A549 treated with ZK216348 at 1 μM for 4 hours (cell line): ENCODE measurements at places on chromosomes 4 and X. TPM values are rescaled to one million over a fixed set of nuclear protein-coding genes. Genes with fewer than 3 reads are reported as not detected.

Gene AMBN
- total RNA-seq, result not detected in 5 replicates

Gene ZMAT1
- total RNA-seq, result 0.05 to 0.07 TPM (median 0.05 TPM) in 3 of 5 replicates, not detected in the others

Gene ZNF711
- total RNA-seq, result 0.62 to 1.1 TPM (median 0.87 TPM) in 5 replicates

Gene CTAG2
- total RNA-seq, result not detected in 5 replicates

Gene PNMA5
- total RNA-seq, result not detected in 5 replicates

Gene TMPRSS11B
- not detected in 5 replicates for total RNA-seq

Gene RGN
- not detected in 5 replicates for total RNA-seq

Gene ETDA
- total RNA-seq, result not detected in 5 replicates

Gene HOPX
- total RNA-seq, result not detected in 5 replicates

Gene RBBP7
- total RNA-seq, result 157 to 211 TPM (median 168 TPM) in 5 replicates

Gene STS
- 1.6 to 2.3 TPM (median 2.0 TPM) in 5 replicates for total RNA-seq

Gene DGKK
- total RNA-seq, result not detected in 5 replicates

Gene MAGEA4
- total RNA-seq, result not detected in 5 replicates

Gene CWH43
- not detected in 5 replicates for total RNA-seq

Gene PDGFRA
- 0.34 to 1.1 TPM (median 0.54 TPM) in 5 replicates for total RNA-seq

Gene PRR32
- total RNA-seq, result not detected in 5 replicates

Gene SLITRK4
- total RNA-seq, result not detected in 5 replicates

Gene BMPR1B
- total RNA-seq, result 4.9 to 7.7 TPM (median 6.4 TPM) in 5 replicates

Gene SLC26A1
- 0.15 to 0.40 TPM (median 0.31 TPM) in 4 of 5 replicates, not detected in the other for total RNA-seq

Gene ADH4
- not detected in 5 replicates for total RNA-seq

Gene JCHAIN
- 0.13 to 0.70 TPM (median 0.22 TPM) in 3 of 5 replicates, not detected in the others for total RNA-seq

Gene BEX1
- not detected in 5 replicates for total RNA-seq

Gene GYPB
- not detected in 5 replicates for total RNA-seq

Gene SH3D19
- total RNA-seq, result 19.4 to 25.8 TPM (median 24.6 TPM) in 5 replicates
